ENCODE measurements at places on chromosomes 3 and 15.

- DNase-seq, result peak; percentile 19
These were observed 189.2 kb upstream of the THRB start for GRCh38 chr3:24683633-24684384.

DNA sequence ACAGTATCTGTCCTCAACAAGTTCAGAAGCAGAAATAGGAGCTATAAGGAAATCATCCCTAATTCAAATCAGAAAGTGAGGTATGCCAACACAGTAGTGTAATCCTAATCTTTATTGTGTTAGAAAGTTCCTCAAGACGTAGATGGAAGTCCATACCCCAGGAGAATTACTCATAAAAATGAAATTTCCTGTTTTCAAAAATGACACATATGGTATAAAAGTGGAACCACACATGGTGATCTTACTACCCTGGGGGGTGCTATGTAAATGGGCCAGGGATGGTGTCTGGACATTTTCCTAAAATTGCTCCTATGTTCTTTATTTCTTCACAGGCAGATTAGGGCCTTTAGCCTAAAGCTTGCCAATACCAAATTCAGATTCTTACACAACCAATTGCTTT, 204.1 kb downstream of the ARRDC4 start:
- DNase-seq, result no peak

- no peak for DNase-seq
These were observed 476.5 kb upstream of the WNT5A start for GRCh38 chr3:55963601-55964000.

DNA sequence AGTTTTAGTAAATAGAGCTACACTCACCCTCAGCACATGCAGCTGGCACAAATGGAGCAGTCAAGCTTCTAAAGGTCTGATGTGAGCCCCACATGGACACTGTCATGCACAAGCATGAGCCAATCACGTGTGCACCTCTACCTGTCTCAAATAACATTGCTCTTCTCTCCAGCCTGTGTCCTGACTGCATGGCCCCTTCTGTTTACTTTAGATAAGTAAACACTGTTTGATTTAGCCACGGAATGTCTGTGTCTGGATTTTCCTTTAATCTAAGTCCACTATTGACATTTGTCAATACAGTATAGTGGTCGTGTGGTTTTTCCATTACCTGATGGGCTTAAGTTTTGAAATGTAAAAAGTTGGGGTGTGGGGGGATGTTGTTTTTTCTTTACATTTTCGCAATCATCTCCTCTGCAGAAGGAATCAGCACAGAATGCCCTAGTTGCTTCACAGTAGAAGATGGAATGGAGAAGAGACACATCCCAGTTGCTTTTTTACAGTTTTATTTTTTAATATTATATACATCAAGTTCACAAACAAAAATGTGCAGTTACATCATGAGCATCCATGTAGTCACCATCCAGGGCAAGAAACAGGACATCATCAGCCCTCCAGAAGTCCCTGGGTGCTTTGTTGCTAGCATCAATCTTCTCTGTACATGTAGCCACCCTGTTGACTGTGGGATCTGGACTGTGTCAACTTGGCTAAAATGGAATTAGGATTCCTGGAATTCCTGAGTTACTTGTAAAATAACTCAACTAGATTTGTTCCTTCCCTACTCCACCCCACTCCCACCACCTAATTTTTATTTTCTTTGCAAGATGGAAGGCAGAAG, 146.1 kb downstream of the UACA start:
- no peak for DNase-seq

- DNase-seq, result no peak
These were observed 1.3 kb downstream of the ISL2 start for GRCh38 chr15:76337696-76338485.
